ENCODE measurements at places on chromosomes 11 and 22. TPM values are rescaled to one million over a fixed set of nuclear protein-coding genes. Genes with fewer than 3 reads are reported as not detected.
A peak's percentile ranks its signal among the peaks of the same experiment; 100 is the strongest.

GRCh38 chr11:86182976-86183584 lies 61.5 kb upstream of the EED start:
- no peak overlapping the region for H3K4me3 ChIP-seq
- no peaks in the 10 kb centered on the region for H3K27me3 ChIP-seq
- peak overlapping the region; percentile 1 for H3K27ac ChIP-seq
- H3K36me3 ChIP-seq, result no peaks in the 10 kb centered on the region
- peak; percentile 64 for DNase-seq
- H3K4me1 ChIP-seq, result no peaks in the 10 kb centered on the region

Gene APBB1
- total RNA-seq, result 6.6 TPM

DNA sequence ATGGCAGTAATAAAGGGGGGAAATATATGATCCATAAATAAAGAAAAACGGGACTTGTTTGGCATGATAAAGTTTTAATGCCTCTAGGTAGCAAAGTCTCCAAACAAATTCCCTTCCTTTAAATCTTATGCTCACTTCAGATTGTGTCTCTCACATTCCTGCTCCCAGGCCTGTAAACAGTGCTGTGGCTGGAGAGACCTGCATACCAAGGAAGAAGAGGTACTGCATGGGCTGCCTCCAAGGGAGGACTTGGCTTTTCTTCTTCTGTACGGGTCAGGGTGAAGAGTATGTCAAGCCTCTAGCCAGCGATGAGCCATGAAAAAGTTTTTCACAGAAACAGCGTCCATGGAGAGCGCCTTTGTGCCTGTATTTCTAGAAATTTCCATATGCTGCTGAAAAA lies 161.8 kb downstream of the KIRREL3 start:
- no peak for DNase-seq
- no peak overlapping the region for H3K27ac ChIP-seq
- H3K4me3 ChIP-seq, result no peak overlapping the region
- H3K4me1 ChIP-seq, result no peaks in the 10 kb centered on the region
- no peaks in the 10 kb centered on the region for H3K36me3 ChIP-seq

Gene MRGPRF
- 3.0 TPM for total RNA-seq

DNA sequence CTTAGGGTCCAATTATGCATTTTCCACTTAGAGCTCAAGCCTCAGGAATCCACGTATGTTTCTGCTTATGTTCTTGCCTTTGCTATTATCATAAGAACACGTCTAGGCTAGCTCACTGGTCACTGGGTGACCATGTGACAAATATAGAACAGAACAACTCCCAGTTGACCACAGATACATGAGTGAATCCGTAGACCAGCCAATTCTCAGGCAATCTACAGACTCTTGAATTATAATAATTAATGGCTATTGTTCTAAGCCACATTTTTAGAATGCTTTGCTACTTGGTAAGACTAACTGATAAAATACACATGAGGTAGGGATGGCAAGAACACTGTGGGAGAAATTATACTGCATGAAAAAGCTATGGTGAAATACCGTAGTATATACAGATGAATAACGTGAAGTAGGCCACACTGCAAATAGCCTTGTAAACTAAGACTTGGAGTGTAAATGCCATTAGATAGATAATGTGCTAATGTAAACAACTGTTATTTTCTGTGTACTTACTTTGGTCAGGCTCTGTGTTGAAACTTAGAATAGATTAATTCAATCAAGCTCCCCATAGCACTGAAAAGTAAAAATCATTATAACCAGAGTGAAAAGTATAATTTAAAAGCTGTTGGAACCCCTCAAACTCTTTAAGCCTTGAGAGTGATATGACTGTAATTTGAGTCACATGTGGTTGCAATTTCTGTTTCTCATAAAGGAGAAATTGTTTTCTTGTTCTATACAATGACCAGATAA lies 366.2 kb upstream of the CCDC179 start:
- H3K27me3 ChIP-seq, result no peaks in the 10 kb centered on the region
- no peak for DNase-seq
- no peaks in the 10 kb centered on the region for H3K4me1 ChIP-seq
- H3K4me3 ChIP-seq, result no peak overlapping the region
- H3K36me3 ChIP-seq, result no peaks in the 10 kb centered on the region

Gene AP1B1
- total RNA-seq, result 90.4 TPM

Gene SPTBN2
- total RNA-seq, result 7.1 TPM

GRCh38 chr22:39087881-39088684 lies 9.0 kb upstream of the APOBEC3H start:
- no peaks in the 10 kb centered on the region for H3K4me1 ChIP-seq
- H3K36me3 ChIP-seq, result no peaks in the 10 kb centered on the region
- H3K27me3 ChIP-seq, result no peaks in the 10 kb centered on the region
- H3K4me3 ChIP-seq, result no peak overlapping the region

Gene LYVE1
- total RNA-seq, result 10.3 TPM

Gene CARD16
- 35.9 TPM for total RNA-seq

DNA sequence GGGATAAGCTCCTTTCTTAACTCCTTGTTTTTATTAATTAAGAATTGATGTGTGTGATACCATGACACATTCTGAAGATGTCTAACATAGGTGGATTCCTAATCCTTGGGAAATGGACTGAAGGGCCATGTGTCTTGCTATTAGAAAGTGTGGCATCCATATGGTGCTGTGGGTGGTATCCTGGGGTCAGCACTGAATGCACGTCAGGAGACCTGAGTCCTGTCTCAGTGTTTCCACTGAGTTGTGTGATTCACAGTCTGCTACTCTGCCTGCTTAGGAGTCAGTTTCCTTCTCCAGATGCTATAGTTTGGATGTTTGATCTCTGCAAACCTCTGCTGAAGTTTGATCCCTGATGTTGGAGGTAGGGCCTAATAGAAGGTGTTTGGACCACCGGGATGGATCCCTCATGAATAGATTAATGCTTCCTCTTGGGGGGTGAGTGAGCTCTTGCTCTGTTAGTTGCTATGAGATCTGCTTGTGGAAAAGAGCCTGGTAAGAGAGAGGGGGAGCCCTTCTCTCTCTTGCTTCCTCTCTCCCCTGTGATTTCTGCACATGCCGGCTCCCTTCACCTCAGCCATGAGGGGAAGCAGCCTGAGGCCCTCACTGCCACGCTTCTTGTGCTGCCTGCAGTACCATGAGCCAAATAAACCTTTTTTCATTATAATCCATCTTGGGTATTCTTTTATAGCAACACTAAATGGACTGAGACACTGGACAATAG lies 666.5 kb downstream of the NTM start:
- no peak overlapping the region for H3K4me3 ChIP-seq
- no peaks in the 10 kb centered on the region for H3K27me3 ChIP-seq
- no peak overlapping the region for H3K27ac ChIP-seq
- H3K36me3 ChIP-seq, result no peaks in the 10 kb centered on the region
- DNase-seq, result no peak

Gene LUZP2
- total RNA-seq, result 0.57 TPM

Gene GAB4
- not detected for total RNA-seq

DNA sequence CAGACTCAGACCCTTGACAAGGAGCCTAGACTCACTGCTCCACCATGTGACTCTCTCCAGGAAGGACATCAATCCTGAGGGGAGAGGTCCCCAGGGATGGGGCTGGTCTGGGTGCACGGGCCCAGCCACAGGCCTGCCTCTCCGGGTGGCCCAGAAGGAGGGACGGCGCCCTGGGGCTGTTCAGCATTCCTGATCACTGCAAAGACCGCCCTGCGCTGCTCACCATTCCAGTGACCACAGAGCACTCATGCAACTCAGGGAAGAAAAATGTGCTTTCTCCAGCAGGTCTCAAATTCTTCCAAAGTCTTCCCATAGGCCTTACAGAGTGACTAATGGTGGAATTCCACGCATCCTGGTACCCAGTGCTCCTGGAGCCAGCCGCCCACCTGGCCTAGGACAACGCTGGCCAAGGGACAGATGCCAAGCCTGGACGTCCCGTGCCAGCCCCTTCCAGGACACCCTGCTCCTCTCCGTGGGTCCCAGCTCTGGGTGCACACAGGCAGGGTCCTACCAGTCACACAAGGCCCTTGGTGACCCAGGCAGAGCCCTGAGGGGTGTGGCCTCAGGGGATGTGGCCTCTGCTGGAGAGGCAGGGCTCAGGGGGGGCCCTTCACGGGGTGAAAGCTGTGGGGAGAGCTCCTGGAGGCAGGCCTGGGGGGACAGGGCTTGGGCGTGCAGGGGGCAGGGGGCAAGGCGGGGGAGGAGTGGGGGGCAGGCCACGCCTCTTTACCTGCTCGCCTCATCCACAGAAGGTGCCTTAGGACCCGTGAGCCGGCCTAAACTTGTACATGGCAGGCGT lies 178.8 kb downstream of the IGLL1 start:
- no peak overlapping the region for H3K27ac ChIP-seq
- no peaks in the 10 kb centered on the region for H3K27me3 ChIP-seq
- H3K36me3 ChIP-seq, result no peaks in the 10 kb centered on the region
- no peaks in the 10 kb centered on the region for H3K4me1 ChIP-seq
- no peak for DNase-seq

DNA sequence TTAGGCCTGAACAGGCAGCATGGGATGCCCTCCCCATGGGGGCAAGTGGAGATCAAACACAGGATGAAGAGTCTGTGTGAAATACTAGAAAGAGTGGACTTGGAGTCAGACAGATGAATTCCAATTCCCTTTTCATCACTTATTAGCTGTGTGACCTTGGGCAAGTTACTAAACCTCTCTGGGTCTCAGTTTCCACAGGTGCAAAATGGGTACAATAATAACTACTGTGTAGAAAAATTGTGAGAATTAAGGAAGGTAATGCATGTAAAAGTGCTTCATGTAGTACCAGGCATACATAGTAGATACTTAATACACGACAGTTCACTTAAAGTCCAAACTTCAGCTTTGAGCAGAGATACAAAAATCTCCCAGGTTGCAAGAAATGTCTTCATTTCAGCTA lies 176.4 kb downstream of the DSCAML1 start:
- H3K36me3 ChIP-seq, result no peaks in the 10 kb centered on the region
- no peaks in the 10 kb centered on the region for H3K4me1 ChIP-seq
- H3K4me3 ChIP-seq, result no peak overlapping the region
- no peaks in the 10 kb centered on the region for H3K27me3 ChIP-seq

Gene ATF4
- 279 TPM for total RNA-seq

Gene BTBD18
- total RNA-seq, result not detected

DNA sequence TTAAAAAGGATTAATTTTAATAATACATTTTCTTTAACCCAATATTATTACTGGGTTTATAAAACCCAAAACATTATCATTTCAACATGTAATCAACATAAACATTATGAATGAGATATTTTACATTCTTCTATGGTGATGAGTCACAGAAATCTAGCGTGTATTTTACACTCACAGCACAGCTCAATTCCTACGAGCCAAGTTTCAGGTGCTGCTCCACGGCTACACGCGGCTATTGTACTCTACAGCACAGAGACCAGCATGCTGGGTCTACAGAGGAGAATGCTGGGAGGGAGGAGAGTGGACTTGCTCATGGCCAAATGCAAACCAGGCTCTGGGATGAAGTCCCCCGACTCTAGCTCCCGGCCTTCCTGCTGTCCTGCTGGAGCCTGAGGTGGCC lies 72.0 kb upstream of the LMO1 start:
- no peak overlapping the region for H3K27ac ChIP-seq
- H3K27me3 ChIP-seq, result no peaks in the 10 kb centered on the region
- H3K4me1 ChIP-seq, result no peaks in the 10 kb centered on the region
- no peaks in the 10 kb centered on the region for H3K36me3 ChIP-seq

- peaks cover 10% of the 10 kb centered on the region for H3K36me3 ChIP-seq
- peaks cover 20% of the 10 kb centered on the region for H3K4me1 ChIP-seq
- no peak overlapping the region for H3K4me3 ChIP-seq
- no peak for DNase-seq
- peak overlapping the region; percentile 89 for H3K27ac ChIP-seq
Observed at GRCh38 chr22:37032134-37032534, 12.6 kb downstream of the MPST start.

DNA sequence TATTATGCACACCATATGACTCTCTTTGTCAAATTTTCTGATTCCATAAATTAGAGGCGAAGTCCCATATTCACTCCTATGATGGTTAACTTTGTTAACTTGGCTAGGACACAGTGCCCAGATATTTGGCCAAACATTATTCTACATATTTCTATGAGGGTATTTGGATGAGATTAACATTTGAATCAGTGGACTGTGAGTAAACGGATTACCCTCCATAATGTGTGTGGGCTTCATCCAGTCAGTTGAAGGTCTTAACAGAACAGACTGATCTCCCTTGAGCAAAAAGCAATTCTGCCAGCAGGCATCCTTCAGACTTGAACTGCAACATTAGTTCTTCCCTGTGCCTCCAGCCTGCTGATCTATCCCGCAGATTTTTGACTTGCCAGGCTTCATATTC lies 69.9 kb downstream of the FZD4 start:
- DNase-seq, result no peak
- H3K27ac ChIP-seq, result no peak overlapping the region
- H3K27me3 ChIP-seq, result no peaks in the 10 kb centered on the region
- no peaks in the 10 kb centered on the region for H3K4me1 ChIP-seq

Gene TMEM191C
- 0.80 TPM for total RNA-seq

Gene RDX
- total RNA-seq, result 17.9 TPM

DNA sequence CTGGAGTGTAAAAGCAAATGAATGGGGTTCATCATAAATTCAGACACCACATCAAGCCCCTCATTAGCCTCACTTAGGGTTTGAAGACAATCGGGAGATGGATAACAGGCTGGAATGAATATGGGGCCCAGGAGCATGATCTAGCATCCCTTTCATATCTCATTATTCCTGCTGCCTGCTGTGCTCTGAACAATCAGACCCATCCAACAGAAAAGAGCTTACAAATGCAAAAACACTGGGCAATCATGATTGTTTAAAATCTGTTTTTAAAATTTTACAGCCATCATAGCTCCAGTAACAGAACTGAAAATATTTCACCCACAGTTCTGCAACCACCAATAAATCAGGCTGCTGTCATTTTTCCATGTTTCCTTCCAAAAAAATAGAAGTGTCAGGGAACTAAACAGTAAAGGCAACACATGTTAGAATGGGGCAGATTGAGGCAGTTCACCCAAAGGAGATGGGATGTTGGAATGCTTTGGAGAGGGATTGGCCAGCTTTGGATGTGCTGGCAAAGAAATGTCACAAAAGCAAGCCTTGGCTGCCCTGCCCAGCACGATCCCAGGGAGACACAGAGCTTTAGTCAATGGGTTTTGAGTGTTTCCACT lies 47.8 kb upstream of the BMAL1 start:
- DNase-seq, result no peak
- H3K4me1 ChIP-seq, result no peaks in the 10 kb centered on the region
- H3K4me3 ChIP-seq, result no peak overlapping the region
- H3K36me3 ChIP-seq, result no peaks in the 10 kb centered on the region
- H3K27me3 ChIP-seq, result no peaks in the 10 kb centered on the region

Gene VWA5A
- 62.5 TPM for total RNA-seq

DNA sequence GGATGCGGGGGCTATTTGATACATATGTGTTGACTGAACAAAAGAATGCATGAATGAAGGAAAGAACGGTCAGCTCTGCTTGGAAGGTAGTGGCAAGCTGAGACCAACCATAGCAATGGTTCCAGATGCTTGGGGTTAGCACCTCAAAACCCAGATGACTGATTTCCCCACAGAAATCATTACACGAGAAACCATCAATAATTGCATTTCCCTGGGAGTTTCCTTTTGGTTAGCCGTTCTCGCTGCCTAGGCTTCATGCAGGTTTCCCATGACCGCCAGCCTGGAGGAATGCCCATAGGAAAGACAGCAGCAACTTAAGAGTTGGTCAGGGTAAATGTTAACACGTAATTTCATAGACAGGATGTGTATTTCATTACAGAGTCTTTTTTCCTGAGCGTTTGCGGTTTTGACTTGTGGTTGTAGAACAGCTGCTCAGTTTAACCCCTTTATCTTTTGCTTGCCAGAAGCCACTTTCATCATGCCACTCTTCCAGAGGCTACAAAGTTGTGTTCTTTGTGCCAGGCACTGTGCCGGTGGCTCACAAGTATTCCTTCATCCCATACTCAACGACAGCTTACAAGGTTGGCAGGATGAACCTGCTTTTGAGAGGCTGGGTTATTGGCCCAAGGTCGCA lies 2.8 kb downstream of the IL17RA start:
- no peaks in the 10 kb centered on the region for H3K36me3 ChIP-seq
- no peaks in the 10 kb centered on the region for H3K27me3 ChIP-seq
- no peak for DNase-seq
- H3K4me1 ChIP-seq, result peaks cover 4% of the 10 kb centered on the region
- no peak overlapping the region for H3K4me3 ChIP-seq

Data from colonic mucosa (tissue), 4 donors.